ENCODE measurements at places on chromosomes 1 and 21.
A peak's percentile ranks its signal among the peaks of the same experiment; 100 is the strongest.

GRCh38 chr1:92886886-92887419 is 55.1 kb downstream of the RPL5 start:
- no peak for DNase-seq

- peak; percentile 57 for DNase-seq
Measured at GRCh38 chr1:41222496-41222895, 19.6 kb downstream of the SCMH1 start.

DNA sequence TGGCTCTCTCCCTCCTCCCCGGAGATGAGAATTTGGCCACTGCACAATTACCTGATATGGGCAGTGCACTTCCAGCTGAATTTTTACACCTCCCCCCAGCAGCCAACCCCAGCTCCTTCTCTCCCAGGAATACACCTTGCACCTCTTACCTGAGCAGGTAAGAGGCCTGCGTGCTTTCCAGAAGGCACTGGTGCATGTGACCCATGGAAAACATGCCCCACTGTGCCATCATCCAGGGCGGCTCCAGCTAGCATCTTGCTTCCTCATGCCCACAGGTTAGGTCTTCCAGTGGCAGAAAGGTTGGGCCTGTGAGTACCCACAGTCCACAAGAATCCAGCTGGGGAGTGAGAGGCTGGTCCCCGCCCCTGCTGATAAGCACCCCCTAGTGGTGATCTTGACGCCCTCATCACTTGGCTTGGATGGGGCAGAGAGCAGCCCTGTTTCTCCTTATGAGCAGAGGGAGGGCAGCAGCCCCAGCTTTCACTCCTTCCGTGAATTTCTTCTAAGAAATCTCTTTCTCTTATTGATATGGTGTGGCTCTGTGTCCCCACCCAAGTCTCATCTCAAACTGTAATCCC is 57.8 kb downstream of the EDARADD start:
- DNase-seq: peak; percentile 78

DNA sequence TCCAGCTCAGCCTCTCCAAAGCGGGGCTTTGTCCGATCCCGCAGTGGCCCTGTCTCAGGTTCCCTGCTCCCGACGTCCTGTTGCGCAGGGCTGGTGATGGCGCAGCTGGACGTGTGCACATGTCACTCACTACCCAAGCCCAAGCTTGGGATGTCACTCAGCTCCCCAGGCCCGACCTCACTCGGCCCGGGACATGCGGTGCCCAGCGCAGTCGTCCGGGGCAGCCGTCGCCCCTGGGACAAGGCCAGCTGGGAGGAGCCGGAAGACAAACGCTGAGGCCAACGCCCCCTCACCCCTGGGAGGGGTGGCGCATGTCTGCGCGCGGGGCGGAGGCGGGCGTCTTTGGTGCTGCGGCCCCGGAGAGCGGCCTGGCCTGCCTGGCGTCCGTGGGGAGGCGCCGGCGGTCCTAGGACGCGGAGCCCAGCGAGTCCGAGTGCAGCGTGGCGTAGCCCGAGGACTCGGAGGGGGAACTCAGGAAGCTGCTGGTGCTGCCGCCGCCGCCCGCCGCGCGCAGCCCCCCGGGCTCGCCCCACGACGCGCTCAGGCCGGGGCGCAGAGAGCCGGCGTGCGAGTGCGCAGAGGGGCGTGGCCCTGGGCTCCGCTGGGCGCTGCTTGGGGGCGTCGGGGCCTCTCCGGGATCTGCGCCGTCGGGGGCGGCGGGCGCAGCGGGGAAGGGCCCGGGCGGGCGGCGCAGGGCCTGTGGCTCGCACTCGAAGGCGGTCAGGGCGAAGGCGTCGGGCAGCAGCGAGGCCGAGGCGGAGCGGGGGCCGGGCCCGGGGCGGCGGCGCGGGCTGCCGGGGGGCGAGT is 5.2 kb downstream of the HES3 start:
- no peak for DNase-seq

GRCh38 chr1:175918364-175918801 is 175.0 kb upstream of the TNR start:
- DNase-seq: no peak

DNA sequence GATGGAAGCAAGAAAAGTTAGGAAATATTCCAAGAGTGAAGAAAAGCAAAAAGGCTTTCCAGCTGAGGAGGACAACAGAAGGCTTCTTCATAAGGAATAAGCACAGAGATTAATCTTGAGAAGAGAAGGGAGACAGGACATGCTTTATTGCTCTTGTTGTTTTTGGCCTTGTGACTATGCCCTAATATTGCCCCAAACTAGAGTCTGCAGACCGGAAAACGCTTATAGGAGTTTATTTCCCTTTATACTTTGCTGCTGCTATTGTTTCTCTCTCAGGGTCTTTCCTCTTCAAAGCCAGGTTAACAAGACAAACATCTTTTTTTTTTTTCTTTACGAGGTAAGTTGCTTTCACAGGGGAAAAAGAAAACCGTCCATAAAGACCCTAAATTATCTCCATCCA is 991.4 kb downstream of the ADGRL2 start:
- no peak for DNase-seq

DNA sequence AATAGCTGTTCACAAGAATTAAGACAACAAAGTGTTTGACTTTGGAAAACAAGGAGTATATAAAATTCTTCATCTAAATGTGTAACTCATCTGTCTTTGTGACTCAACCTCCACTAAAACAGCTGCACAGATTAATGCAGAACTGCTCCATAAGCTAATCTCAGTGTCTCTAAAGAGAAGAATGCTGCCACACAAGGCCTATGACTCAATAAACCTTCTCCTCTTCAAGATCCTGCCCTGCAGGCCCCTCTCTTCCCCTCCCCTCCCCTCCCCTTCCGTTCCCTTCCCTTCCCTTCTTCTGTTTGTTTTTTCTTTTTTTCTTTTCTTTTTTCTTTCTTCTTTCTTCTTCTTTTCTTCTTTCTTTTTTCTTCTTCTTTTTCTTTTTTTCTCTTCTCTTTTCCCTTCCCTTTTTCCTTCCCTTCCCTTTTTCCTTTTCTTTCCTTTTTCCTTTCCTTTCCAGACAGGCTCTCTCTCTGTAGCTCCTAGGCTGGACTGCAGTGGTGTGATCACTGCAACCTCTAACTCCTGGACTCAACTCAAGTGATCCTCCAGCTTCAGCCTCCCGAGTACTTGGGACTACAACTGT is 1052.8 kb downstream of the BRINP3 start:
- no peak for DNase-seq

DNA sequence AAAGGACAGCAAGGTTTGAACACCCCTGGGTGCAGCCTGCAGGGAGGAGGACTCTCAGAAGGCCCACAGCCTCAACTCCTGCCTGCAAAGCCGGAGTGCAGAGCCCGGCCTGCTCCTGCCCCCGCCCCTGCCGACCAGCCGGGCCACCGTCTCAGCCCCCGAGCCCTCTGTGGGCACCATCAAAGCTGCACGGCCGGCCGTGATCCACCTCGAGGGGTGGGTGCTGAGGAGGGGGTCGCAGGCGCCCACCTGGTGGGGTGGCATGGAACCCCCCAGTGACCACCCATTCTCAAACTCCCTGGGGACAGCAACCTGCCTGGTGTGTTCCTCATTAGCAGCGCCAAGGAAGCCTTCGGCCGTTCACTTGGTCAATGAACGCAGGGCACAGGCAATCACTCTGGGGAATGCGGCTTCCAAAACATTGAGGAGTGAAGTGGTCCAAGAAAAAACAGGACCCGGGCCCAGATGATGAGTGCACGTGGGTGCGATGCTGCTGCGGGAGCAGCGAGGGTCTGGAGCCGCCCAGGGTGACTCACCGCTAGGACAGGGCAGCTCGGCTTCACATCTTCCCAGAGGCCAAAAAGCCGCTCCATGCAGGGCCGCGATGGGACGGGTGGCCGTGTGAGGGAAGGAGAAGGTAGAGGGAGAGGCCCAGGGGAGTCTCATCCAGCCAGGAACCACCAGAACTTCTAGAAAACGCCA is 157.6 kb downstream of the NPHP4 start:
- no peak for DNase-seq

DNA sequence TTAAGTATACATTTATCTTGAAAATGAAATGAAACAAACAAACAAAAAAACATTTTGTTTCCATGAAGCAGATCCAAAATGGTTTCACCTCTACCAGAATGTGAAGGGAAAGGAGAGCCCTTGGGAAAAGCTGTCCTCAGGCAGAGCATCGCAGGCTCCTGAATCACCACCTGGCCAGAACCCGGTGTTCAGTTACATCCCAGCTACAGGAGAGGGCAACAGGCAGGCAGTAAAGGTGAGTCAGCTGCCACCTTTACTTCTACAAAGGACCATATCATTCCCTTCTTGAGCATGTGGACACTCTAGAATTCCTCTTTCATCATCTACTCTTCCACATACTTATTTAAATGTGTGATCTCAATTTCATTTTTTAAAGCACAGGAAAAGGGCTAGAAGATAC is 151.2 kb downstream of the PIGK start:
- no peak for DNase-seq

Data from hematopoietic multipotent progenitor cell treated with erythropoietin and hydrocortisone succinate and interleukin-3 and kit ligand, for 4 days (in vitro differentiated cells).